Astrocyte of the hippocampus (primary cell): ENCODE measurements at places on chromosomes 1 and 21.

DNA sequence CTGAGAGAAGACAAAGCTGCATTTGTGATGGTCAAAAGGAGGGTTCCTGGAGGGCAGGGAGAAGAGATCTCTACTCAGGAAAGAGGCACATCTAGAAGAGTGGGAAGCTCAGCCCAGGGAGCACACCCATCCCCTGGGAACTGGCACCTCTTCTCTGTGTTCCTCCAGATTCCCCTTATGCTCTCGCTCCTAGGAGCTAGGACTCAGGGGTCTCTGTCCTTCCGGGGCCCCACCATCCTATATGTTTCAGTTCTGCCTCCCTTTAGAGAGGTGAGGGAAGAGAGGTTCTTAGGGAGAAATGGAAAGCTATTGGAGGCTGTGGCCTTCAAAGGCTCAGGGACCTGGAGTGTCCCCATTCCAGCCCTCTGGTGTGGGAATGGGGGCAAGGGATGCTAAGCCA is 4.6 kb upstream of the PPM1J start:
- no peak for DNase-seq

GRCh38 chr1:221741703-221742554 is at the start of gene DUSP10:
Gene DUSP10 (minus strand): TSS chr1:221742089. CDS start chr1:221739744, 2,345 bp downstream.
- peak; percentile 100 for DNase-seq

- peak; percentile 43 for DNase-seq
These were observed 13.7 kb upstream of the DPH5 start for GRCh38 chr1:101039245-101039644.

GRCh38 chr1:9120312-9120958 is 8.5 kb downstream of the GPR157 start:
- DNase-seq, result no peak

DNA sequence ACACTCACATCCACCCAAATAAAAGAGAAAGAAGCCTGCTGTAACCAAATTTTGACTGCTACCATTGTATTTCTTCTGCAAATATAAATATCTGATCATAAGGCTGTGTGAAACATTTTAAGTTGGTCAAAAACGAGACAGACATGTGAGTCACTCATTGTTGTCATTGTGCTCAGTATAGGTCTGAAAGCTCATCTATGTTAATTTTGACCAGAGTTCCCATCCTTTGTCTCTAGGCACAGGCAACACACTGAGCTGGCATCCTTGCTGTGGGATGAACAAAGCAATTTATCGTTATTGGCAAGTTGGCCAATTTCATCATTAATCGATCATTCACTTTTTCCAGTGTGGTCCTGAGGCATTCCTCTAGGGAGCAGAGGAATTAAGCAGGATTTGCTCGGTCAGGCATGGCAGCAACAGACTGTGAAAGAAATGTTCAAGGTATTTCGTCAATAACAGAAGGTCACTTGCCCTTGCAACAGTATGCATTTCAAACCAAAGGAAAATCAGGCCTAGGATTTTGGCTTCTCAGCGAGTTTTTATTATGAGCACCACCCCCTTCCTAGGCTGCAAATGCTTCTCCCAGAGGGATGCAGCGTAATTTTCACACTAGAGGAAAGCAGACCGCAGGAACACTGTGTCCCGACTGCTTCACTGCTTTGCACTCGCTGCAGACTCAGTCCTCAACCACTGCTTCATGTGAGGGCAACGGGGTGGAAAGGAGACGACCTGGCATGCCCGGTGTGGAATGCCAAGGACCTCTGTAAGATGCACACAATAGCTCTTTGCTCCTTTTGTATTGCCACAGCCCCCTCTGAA is 87.9 kb upstream of the SMYD2 start:
- peak; percentile 65 for DNase-seq

- no peak for DNase-seq
These were observed 41.6 kb upstream of the PKP1 start for GRCh38 chr1:201241736-201242135.

DNA sequence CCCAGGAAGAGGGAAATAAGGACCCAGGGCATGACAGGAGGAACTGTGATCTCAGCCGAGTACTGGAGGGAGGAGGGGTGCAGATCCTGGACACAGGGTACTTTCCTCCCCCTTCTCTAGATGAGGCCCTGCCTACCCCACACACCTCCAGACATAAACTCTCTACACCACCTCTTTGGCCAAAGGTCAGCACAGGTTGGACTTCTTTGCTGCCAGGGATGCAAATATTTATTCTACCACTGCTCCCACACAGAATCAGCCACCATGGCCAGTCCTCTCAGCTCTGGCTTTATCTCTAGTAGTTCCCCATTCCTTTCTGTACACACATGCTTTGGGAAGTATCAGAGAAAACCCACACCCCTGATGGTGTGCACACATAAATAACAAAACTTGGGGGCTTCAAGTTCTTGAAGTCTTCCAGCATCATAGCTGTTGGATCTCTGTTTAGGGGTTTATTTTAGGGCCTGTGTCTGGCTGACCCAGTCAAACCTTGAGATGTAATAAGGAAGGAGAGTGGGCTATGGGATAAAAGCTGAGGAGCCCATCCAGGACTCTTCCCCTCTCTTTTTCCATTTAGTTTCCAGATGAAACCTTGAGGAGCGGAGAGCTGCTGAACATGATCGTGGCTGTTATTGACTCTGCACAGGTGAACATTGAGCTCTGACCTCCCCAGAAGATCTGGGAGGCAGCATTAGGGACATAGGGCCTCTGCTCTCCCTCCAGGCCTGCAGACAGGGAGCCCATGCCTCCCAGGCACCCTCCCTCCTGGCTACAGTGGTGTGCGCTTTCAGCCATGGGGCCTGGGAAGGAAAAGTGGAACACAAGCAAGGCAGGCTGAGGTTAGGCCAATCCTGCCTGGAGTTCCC is 6.7 kb upstream of the SLC27A3 start:
- no peak for DNase-seq

- DNase-seq, result no peak
These were observed 13.2 kb upstream of the TUFT1 start for GRCh38 chr1:151526735-151527525.

- DNase-seq, result peak; percentile 61
These were observed 73.9 kb downstream of the GLUL start for GRCh38 chr1:182317611-182318161.

GRCh38 chr1:85683292-85684025 is 24.8 kb downstream of the ZNHIT6 start:
- no peak for DNase-seq

DNA sequence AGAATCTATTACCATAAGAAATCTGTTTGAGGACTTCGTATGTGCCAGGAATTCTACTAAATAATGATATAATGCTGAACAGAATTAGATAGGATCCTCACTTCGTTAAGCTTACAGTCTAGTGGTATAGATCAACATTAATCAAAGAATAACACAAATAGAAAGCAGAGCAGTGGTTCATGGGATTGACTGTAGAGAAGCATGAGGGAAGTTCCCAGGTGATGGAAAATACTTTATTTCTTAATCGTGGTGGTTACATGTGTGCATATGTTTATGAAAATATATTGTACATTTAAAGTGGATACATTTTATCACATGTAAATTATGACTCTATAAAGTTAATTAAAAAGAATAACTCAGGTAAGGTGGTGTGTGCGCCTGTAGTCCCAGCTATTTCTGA is 110.5 kb downstream of the OSBPL9 start:
- no peak for DNase-seq

DNA sequence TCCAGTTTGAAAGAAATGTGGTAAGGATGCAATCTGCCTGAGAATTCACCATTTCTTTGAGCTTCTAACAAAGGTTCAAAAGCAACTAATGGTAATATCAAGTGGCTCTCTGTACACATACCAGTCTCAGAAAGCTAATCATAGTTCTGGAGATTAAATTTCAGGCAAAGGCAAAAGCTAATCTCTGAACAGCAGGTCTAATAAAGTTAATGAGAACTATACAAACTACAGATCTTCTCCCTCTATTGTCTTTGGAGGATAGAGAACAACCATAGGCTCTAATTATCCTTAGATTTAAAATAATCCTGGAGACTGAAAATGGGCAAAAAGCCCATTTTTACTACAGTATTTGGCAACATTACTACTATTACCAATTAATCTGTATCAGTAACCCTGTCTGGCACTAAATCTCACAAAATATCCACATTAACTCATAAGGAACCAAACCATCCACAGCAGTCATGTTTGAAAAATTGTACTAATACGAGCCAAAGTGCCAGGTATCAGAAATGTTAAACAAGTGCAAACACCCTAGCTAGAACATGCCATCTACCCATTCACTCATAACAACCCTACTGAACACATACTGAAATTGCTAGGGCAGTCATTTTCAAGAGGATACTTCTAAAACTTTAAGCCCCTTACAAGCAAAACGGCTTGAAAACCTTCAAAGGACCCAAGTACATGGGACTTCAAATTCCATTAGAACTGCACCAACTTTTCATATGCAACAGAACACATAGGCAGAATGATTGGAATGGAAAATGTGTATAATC is 4.8 kb downstream of the DIPK1A start:
- DNase-seq, result no peak

GRCh38 chr1:223109581-223110026 is 33.4 kb downstream of the TLR5 start:
- DNase-seq, result no peak

DNA sequence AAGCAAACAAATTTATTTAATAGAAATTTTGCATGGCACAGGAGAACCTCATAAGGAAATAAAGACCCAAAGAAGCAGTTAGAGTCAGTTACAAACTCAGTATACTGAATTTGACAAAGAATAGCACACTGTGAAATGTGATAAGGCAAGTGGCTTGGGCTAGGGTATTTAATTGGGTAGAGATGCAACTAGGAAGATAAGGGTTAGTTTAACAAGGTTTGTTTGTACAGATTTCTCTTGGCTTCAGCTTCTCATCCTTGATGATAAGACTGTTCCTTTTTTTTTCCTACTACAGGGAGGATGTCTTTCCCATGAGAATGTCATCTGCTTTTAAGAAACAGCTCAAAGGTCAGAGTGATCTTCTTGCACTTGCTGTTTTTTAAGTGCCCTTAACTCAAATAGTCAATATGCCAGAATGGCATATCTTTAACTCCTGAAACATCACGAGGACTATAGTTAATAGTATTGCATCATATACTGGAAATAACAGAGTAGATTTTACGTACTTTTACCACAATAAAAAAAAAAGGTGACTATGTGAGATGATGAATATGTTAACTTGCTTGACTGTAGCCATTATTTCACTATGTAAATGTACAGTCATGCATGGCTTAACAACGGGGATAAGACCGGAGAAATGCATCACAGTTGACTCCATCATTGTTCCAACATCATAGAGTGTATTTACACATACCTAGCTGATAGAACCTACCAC is 9.2 kb upstream of the TRAF3IP3 start:
- no peak for DNase-seq

GRCh38 chr1:171081314-171081753 is 9.4 kb upstream of the FMO3 start:
- DNase-seq, result peak; percentile 63

DNA sequence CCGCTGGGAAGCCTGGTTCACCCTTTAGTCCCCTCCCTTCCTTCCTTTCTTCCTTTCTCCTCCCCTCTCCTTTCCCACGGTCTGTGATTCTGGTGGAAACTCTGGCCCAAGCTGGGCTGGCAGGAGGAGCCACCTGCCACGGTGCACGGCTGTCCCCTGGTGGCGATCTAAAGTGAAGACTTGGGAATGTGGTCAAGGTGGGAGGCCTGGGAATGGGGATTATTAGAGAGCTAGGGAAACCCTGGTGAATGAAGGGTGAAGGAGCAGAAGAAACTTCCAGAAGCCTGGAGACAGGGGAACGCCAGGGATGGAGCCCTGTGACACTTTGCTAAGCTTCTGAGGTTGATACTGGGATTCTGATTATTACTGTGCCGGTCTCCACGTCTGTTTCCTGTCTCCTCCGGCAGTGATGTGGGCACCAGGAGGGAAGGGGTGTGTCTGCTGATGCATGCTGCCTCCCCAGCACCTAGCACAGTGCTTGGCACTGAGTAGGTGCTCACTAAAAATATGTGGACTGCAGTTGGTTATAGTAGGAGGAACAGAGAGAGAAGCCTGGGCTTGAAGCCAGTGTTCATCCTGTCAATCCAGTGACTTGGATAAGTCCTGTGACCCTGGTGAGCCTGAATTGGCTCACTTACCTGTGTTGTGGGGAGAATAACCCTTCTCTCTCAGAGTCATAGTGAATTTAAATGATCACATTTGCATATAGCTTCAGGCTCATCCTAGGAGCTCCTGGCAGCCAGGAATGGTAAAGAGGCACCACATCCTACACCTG is 71.2 kb upstream of the NBPF3 start:
- peak; percentile 91 for DNase-seq

DNA sequence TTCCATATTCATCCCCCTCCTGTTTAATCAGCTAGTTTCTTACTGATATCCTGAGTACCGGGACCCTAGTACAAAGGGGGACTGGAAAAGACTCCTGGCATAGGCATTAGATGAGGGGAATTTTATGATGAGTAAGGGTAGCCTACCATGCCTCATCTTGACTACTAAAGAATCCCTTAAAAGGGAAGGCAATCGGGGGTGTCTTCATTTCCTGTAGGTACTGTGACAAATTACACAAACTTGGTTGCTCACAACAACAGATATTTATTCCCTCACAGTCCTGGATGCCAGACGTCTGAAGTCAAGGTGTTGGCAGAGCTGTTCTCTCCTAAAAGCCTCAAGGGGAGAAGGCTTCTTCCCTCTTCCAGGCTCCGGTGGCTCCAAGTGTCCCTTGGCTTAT is 28.9 kb upstream of the RUNX1 start:
- no peak for DNase-seq

DNA sequence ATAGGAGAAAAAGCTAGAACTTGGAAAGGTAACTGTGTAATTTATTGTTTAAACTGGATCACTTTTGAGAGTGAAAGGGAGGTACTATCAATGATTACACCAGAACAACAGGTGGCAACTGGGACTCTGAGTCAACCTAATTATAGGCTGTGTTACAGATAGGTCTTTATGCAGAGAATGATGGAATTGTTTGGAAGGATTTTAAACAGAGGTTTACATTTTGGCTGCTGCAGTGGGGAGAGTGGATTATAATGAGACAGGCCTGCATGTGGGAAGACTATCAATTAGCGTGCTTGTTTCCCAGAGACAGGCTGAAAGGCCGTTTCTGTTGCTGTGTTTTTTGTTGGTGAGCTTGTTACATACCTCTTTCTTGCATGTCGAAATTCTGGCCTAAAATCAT is 432.9 kb downstream of the PLA2G4A start:
- DNase-seq, result peak; percentile 18

- DNase-seq, result no peak
These were observed 66.7 kb downstream of the AK5 start for GRCh38 chr1:77348549-77348948.

- no peak for DNase-seq
These were observed 51.4 kb downstream of the YARS1 start for GRCh38 chr1:32765570-32766327.
